ENCODE measurements at places on chromosomes 2 and 18.
A peak's percentile ranks its signal among the peaks of the same experiment; 100 is the strongest.

GRCh38 chr18:25121442-25121841 is 230.5 kb downstream of the ZNF521 start:
- DNase-seq, result no peak

GRCh38 chr2:120240901-120241429 is 11.7 kb upstream of the RALB start:
- no peak for DNase-seq

GRCh38 chr2:61090386-61090921 is 24.8 kb downstream of the SANBR start:
- no peak for DNase-seq

- no peak for DNase-seq
Measured at GRCh38 chr2:174330945-174331594, 3.7 kb upstream of the SP9 start.

GRCh38 chr2:119756837-119757236 is 2.9 kb upstream of the PTPN4 start:
- DNase-seq, result peak; percentile 53

- DNase-seq, result no peak
Measured at GRCh38 chr2:144999071-144999875, 479.4 kb upstream of the ZEB2 start.

DNA sequence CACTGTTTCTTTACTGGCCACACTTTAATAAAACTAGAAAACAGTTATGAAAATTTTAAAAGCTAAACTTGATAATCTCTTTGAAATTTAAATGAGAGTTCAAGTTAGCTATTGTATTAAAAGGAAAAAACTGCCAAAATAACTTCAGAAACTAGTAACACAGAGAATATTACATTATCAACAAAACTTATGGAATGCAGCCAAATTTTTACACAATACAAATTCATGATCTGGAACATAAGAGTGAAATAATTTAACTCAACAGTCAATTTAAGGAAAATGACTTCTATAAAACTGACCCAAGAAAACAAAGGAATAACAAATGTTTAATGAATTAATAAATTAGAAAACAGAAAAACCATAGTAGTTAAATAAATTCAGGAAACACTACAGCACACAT is 65.0 kb downstream of the TCF4 start:
- DNase-seq, result no peak

GRCh38 chr2:15311926-15312325 is 249.2 kb downstream of the NBAS start:
- DNase-seq, result no peak

- DNase-seq, result peak; percentile 57
Measured at GRCh38 chr2:120343433-120344105, 2.4 kb upstream of the INHBB start.

DNA sequence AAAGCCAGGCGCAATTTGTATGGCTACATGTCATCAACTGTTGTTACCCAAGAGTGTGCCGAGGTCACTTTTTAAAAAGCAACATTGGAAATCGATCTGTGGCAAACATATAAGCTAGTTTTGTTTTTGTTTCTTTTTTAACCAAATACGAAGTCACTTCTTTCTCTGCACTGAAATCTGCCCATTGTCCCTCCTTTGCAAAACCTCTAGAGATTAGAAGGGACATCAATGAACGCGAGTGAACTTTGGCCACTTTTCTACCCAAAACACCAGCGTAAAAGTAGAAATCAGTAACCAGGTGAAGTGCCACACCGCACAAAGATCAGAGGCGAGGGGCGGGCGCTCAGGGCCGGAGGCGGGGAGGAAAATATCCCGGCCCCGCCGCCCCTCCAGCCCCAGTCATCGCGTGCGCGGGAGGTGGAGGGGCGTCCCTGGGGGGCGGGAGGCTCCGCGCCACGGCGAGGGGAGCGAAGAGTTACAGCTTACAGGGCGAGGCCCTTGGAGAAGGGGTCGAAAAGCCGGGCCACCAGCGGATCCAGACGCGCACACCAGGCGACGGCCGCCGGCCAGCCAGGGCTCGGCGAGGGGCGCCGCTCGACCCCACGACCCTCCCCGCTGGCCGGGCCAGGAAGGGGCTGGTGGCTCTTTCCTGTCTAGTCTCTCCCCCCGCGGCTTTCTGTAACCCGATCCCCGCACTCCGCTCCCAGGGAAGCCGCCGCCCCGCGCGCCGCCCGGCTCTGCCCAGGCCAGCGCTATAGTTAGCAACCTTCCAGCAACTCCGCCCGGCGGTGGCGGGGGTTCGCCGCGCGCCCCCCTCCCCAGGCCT is 993 bp downstream of the RBMS1 start:
- peak; percentile 60 for DNase-seq

DNA sequence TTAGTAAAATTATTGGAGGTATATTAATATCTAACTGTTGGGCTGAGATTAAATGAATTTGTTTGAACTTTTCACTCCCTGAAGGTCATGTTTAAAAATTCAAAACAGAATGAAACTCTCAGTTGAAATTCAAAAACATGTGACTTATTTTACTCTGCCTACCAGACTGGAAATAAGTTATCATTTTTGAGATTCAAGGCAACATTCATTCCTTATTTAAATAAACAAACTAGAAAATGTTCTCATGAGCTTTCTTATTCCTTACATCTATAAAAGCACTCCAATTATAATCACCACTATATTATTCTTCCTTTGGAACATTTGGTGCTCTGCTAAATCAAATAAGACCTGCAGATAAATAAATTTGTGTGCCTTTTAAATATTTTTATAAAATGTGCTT is 217.8 kb downstream of the CDH2 start:
- DNase-seq, result no peak

GRCh38 chr2:159000072-159000471 is 31.6 kb downstream of the TANC1 start:
- DNase-seq, result no peak

DNA sequence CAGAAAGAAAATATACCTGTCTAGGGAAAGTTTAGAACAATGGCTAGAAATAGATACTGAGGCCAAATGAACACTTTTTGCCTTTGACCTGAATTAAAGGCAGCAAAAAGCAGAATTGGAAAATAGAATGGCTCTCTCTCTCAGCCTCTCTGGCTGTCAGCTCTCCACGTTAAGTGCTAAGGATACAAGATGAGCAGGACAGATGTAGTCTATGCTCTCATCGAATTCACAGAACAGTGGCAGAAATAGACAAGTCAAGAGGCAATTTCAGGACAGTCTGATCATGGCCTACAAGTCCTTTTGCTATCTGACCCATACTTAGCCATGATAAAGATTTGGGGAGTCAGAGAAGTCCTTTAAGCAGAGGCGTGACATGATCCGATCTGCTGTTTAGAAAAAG is 120.2 kb upstream of the CREB1 start:
- no peak for DNase-seq

DNA sequence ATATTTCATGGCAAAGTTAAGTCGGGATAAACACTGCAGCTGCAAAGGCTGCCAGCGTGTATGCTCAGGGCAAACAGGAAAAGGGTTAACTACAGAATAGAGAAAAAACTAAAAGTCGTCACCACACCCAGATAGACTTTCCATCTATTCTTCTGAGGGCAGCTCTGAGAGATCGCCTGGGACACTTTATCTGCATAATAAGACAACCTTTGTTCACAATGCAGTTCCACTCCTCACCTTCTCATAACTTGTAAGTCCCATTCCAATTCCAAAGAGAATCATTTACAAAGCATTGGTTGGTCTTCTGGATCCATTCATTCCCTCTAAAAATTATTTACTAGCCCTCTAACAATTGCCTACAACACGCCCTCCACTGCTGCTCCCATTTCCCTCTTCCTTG is 437.4 kb downstream of the RND3 start:
- DNase-seq, result no peak

GRCh38 chr2:205535001-205535400 is 147.3 kb upstream of the NRP2 start:
- DNase-seq, result no peak

DNA sequence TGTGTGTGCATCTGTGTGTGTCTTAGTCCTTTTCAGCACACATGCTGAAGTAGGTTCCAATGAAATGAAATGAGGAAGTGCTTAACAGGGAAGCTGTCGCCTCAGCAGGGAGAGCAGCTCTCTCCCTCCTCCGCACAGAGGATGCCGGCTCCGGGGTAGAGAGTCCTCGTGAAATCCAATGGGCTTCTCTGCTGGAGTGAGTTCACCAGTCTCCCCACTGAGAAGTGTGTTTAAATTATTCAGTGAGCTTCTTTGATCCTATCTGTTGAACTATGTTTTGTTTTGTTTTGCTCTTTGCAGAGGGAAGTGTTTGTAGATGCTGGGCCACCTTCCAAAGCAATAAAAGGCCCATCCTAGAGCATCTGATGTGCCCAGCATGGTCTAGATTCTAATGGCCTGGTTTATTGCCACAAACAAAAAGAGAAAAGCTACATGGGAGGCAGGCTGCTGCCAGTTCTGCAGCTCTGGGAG is 6.7 kb downstream of the PPP1R7 start:
- no peak for DNase-seq

- no peak for DNase-seq
Measured at GRCh38 chr2:164430166-164430783, 191.0 kb downstream of the GRB14 start.

- DNase-seq, result no peak
Measured at GRCh38 chr2:48435909-48436308, 94.0 kb upstream of the STON1 start.

- DNase-seq, result no peak
Measured at GRCh38 chr2:235647877-235648276, 154.0 kb downstream of the AGAP1 start.

DNA sequence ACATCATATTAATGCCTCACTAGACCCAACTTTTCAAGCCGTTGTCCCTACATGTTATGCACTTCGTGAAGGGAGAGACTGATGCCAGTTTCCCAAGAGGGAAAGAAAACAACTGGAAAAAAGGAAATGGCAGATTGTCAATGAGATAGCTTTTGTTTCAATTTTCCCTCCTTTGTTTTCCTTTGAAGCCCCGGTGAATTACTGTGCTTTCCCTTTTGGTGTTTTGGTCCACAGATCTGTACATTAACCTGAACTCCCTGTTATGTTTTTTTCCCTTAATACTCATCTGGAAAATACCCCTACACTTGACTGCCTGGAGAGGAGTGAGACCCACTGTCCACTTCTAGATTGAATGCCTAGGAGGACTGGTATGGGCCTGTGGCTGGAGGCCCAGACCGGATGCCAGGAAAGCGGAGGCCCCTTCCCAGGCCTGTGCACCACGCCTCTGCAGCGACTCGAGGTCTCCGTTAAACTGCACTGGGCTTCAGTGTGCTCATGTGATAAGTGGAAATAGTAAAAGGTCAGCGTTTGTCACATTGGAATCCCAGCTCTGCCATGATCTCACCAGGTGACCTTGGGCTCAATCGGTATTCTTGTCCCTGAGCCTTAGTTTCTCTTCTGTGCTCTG is 106.4 kb downstream of the GATA6 start:
- DNase-seq, result no peak

GRCh38 chr2:141423124-141423523 is 707.7 kb downstream of the LRP1B start:
- no peak for DNase-seq

DNA sequence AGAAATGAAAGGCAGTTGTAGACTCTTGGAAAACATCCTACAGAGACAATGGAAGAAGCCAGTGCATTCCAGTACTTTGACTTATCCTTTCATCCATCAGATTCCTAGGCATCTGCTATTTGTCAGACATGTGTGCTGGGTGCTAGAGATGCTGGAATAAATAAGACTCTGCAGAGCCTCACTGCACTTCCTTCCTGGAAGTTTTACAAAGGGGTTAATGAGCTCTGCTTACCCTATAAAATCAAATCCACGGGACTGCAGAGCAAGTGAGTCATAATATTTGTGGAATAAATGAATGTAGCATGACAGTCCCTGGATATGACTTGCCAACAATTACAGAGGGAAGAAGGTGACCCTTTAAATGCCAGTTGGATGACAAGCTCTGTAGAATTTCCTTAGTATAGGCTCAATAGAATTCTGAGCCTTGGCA is 52.7 kb upstream of the NPAS2 start:
- no peak for DNase-seq

GRCh38 chr18:55310863-55311262 is 277.1 kb downstream of the TCF4 start:
- no peak for DNase-seq

- DNase-seq, result no peak
Measured at GRCh38 chr18:79866889-79867574, 69.3 kb downstream of the KCNG2 start.

DNA sequence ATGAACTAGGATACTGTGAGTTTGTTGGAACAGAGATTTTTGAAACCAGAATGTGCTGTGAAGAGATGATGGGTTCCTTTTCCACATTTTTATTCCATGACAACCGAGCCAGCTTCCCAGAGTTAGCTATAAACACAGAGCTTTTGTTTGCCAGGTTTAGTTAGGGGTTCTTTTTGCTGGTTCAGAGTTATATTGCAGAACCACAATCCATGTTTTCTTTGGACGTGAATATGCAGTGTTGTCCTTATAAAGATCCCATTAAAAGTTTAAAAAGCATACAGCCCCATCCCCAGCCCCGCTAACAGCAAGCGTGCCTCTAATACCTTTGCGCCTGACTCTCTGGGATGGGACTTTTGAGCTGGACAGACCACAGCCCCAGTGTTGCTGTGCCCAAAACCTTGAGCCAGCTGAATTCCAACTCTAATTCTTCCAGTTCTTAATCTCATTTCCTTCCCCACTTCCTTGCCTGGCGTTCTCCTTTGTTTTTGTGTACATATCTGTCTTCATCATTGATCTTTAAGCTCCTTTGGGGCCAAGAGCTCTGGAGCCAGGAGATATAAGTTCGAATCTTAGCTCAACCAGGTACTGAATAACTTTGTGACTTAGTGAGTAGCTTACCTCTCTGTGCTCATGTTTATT is 72.3 kb downstream of the SPATS2L start:
- no peak for DNase-seq

- no peak for DNase-seq
Measured at GRCh38 chr2:29218071-29218470, 102.9 kb downstream of the CLIP4 start.

GRCh38 chr2:97740590-97741182 is 27.3 kb downstream of the ZAP70 start:
- peak; percentile 40 for DNase-seq

- DNase-seq, result no peak
Measured at GRCh38 chr2:85396531-85397470, 13.4 kb downstream of the CAPG start.

DNA sequence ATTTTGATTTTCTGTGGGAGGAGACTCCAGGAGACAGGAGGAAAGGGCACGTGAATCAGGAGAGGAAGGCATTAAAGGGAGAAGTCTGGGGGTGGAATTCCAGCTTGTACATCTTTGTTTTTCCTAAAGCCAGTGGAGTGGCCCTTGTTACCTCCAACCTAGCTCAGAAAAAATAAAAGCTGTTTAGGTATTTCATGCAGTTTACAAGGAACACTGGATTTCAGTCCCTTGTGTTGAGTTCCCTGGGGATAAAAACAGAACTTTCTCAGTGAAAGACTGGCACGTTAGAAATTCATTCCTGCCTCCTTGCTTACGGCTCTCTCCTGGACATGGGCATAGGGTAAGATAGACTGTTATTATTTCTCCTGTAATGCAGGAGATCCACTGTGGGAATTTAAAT is 170.2 kb downstream of the ZEB2 start:
- no peak for DNase-seq

DNA sequence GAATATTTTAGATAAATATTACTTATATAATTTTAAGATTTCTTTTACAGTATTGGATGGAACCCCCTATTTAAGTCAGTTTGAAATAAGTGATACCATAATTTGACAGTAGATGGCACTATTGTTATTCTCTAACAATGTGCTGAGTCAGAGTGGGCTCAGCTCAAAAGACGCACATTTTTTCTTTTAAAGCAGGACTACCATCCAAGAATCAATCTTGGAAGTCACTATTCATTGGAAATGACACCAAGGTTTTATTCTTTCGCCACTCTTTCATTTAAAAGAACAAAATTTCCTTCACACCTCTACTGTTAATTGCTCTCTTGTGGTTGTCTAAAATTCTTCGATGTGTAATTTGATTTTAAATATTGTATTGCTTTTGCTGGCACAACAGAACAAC is 32.6 kb upstream of the SPAG16 start:
- no peak for DNase-seq

Measured in stimulated activated CD4-positive, alpha-beta T cell treated with anti-CD3 and anti-CD28 coated beads, Interleukin-4, amount 100 ng/mL, for 24 hours (primary cell).